Vagina (tissue), 2 donors: ENCODE measurements at places on chromosomes 13 and 19.

GRCh38 chr19:947707-948539 is 22.1 kb downstream of the ARID3A start:
- no peak for DNase-seq

- no peak for DNase-seq
Measured at GRCh38 chr13:106349080-106349931, 186.2 kb downstream of the EFNB2 start.

DNA sequence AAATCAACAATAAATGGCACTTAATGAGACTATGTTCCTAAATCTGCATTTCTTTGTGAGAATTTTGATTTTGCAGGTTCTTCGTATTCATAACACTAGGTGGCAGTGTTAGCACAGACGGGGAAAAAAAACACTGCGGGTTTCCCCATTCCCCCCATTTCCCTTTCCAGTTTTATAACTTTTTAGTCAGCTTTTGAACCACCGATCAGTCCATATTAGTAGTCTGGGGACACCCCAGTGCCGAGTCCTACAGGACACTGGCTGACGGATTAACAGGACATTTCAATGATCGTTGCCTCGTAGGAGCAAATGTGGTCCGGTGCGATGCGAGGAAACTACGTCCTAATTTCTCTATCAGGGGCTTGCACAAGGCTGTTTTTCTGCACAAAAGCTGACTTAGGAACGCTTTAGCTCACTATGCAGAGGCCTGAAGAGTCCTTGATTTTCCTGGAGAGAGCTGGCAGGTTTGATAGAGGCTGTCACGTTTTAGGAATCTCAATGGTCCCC is 234.3 kb downstream of the LMO7 start:
- DNase-seq = no peak

DNA sequence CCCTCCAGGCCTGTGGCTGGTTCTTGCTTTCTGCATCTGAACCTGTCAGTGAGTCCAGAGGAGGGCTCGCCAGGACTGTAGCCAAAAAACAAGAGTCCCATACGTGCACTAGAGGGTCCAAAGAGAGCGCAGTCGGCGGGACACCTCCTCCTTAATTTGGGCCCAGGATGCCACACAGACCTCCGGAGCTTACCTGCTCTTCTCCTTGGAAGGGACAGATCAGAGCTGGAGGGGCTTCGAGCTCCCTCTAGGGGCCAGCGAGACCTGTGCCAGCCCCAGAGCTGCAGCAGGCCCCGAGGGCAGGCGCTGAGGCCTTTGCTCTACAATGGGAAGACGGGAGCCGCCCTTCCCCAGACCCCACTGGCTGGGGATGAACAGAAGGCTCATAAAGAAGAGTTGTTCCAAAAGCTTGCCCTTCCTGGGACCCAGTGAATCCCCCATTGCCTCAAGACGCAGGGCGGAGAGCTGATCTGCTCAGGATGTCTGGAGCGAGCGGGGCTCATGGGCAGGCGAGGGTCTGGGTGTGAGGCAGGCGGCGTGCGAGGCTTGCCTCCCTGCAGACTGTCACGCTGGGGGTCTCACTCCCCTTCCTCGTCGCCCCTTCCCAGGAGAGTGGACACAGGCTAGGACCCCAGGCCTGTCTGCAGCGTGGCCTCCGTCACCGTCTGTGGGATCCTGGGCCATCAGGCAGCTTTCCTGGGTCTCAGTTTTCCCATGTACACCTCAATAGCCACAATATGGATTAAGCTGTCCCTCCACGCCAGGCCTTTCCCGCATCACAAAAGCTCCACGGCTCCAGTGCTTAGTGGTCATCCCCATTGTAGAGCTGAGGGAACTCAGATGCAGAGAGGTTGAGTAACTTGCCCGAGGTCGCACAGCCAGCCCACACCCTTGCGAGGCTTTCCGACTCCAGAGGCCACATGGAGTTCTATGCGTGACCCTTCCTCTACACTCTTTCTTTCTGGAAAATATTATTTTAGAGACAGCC is 46.9 kb upstream of the VSTM2B start:
- DNase-seq = peak; percentile 61

DNA sequence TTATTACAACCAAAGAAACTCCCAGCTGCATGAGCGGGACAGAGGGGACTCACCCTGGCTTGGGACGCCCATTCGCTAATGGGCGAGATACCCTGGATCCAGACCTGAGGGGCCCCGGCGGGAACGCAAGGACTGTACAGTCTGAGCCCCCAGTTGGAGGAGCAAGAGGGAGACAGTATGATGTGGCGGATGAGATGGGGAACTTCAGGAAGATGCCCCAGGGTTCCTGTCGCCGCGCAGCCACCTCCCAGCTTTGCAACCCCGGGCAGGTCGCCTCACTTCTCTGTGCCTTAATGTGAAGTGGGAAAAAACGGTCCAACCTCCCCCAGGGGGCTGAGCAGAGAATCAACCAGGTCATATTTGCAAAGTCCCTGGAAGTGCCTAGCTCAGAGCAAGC is 2.5 kb downstream of the NPAS1 start:
- DNase-seq = no peak

DNA sequence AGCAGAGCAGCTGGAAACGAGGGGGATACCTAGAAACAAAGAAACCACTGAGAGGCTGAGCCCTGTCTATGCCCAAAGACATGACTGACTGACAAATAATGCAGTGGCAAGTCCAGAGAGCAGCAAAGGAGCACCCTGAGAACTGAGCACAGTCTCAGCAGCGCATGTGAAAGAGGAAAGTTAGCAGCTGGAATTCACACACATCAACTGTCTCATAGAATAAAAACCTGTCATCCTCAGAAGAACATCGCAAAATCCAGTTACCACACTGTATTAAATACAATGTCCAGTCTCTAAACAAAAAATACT is 24.1 kb upstream of the DLEU7 start:
- no peak for DNase-seq

- no peak for DNase-seq
Measured at GRCh38 chr19:53328967-53329366, 4.6 kb upstream of the ZNF845 start.

DNA sequence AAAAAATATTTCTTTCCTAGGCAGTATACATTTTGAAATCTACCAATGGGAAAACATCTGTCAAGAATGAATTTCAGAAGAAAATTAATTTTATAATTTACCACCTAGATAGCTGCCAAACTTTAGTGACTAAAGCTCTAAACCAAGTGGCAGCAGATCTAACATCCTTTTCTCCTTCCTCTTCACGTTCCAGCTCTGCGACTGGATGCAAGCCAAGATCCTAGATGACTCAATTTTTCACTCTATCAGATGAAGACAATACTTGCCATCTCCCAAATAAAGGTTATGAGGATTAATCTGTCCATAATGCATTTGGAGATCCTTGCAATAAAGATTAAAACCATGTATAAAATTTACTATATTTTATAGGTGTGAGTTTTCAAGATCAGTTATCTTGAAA is 66.7 kb upstream of the MIR17HG start:
- no peak for DNase-seq

GRCh38 chr13:91136806-91137205 is 210.7 kb upstream of the MIR17HG start:
- DNase-seq = no peak

DNA sequence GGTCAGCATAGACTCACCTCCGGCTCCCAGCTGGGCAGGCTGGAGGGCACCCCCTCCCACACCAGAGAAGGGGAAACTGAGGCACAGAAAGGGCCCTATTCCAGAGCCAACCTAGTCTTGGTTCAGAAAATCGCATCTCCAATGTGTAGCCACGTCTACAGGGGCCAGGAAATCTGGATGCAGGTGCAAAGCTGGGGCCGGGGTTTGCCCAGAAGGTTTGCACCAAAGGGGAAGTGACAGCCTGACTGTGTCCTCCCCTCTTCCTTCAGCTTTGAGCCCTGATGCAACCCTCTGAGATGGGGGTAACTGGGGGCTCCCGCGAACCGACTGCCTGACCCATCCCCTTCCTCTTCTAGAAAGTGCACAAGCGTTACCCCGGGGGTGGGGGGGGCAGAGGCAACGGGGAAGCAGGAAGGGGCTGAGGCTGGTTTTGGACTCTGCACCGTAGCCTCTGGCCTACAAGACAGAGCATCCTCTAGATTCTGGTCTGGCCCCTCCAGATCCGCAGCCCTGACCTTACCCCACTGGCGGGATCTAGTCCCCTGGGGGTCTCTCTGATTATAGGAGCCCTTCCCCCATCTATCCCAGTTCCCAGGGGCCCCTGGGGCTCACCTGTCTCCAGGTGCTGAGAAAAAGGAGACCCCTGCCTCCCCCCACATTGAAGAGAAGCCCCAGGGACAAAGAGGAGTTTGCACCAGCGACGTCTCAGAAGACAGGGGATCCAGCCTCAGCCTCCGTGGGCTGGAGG is 1.1 kb upstream of the ONECUT3 start:
- no peak for DNase-seq

DNA sequence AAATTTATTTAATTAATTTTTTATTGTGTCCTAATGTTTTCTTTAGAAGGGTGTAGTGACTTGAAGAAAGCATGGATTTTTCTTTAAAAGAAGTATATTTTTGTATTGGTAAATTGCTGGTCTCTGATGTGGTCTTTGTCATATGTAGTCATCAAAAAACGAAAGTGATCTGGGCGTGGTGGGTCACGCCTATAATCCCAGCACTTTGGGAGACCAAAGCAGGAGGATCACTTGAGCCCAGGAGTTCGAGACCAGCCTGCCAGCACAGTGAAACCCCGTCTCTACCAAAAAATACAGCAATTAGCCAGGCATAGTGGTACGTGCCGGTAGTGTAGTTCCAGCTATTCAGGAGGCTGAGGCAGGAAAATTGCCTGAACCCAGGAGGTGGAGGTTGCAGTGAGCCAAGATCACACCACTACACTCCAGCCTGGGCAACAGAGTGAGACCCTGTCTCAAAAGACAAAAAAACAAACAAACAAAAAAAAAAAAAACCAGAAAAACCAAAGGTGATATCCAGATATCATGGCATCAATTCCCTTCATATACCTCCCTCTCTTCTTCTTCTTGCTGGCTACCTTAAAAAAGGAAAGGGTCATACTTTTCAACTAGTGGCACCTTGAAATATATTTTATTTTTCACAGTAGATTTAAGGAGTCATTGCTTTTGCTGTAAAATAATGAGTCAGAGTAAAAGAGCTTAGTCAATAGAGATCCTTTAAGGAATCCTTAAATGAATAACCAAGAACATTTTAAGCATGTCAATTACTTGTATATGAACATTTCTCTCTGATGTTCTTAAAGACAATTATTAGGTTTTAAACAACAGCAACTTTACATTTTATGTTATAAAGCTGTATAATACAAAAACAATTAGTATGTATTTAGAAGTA is 19.9 kb downstream of the KCTD4 start:
- DNase-seq = no peak

- no peak for DNase-seq
Measured at GRCh38 chr19:19452243-19453124, 47.0 kb downstream of the GATAD2A start.

DNA sequence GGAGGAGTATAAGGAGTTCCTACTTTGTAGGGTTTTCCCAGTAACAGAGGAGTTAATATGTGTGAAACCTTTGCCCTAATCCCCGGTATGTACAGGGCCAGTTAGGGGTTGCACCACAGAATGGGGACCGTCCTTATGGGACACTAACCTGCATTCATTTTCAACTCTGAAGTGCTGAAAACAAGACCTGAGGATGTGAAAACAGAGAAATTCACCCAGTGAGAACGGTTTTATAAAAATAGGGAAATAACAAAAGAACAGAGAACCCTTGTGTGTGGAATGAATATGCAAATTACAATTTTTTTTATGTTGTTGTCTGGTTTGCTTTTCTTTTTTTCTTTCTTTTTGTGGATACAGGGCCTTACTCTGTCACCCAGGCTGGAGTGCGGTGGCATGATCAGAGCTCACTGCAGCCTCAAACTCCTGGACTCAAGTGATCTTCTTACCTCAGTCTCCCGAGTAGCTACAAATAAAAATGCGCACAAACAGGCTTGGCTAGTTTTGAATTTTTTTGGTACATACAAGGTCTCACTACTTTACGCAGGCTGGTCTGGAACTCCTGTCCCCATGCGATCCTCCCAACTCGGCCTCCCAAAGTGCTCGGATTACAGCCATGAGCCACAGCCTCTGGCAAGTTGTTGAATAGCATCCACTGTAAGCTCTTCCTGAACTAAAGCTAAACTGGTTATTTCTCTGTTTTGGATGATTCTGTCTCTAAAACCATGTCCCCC is 10.6 kb downstream of the CLC start:
- no peak for DNase-seq

DNA sequence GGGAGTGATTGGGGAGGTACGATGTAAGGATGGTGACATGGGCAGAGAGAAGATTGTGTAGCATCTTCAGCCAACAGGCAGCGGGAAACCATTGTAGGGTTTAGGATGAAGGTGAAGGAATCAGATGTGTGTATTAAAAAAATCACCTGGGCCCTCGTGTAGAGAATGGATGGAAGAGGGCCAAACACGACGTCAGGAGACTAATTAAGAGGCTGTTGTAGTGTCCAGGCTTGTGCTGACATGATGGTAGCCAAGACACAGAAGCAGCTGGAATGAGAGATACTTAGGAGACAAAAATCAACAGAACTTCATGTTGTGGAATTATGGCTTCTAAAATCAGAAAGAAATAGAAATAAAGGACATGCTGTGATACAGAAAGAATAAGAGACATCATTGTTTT is 41.2 kb upstream of the ARGLU1 start:
- no peak for DNase-seq

DNA sequence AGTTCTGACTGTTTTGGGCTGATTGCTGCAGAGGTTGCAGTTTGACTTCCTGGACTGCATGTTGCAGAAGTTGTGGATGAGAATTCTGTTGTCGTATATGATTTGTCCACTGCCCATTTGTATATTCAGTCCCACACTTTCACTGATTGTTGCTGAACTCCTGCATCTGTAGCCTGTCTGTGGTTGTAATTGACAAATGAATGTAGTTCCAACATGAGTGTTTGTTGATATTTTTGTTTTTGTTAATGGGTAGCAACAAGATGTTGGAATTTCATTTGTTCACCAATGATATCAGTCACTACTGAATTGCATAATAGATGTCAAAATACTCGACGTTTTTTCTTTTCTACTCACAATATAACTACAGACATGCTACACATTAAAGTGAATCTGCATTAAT is 533.9 kb downstream of the DCT start:
- no peak for DNase-seq

GRCh38 chr19:2823646-2824045 is 4.0 kb downstream of the ZNF554 start:
- DNase-seq = no peak

GRCh38 chr19:49831592-49831991 is 13.5 kb downstream of the MED25 start:
- no peak for DNase-seq

GRCh38 chr19:54803410-54803809 is at the start of gene KIR2DL4:
Gene KIR2DL4 (plus strand): TSS chr19:54803610. CDS start chr19:54803652, 42 bp downstream.
- DNase-seq = peak; percentile 29

- no peak for DNase-seq
Measured at GRCh38 chr13:114104655-114105520, 27.5 kb downstream of the RASA3 start.

DNA sequence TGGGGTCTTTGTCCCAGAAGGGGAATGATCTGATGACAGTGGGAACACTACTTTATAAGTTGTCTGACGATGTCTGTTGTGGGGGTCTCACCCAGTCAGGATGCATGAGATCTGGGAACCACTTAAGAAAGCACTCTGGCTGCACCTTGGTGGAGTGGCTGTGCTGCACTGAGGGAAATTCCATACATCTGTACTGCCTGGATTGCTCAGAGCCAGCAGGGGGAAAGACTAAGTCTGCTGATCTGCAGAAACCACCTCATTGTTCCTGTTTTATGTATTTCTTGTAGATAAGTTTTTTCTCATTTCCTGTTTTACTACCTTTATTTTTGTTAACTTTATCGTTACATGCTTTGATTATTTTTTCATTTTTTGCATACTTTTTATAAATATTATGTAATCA is 27.3 kb downstream of the ZNF430 start:
- DNase-seq = no peak

- no peak for DNase-seq
Measured at GRCh38 chr13:41613984-41614661, 156.8 kb downstream of the RGCC start.
